ENCODE measurements at places on chromosomes 4 and X.

GRCh38 chr4:6889101-6889735, 20.4 kb upstream of the TBC1D14 start:
- DNase-seq: no peak

- no peak for DNase-seq
These were observed 12.7 kb downstream of the HPGDS start for GRCh38 chr4:94329933-94330332.

GRCh38 chr4:88957570-88957969, 99.4 kb downstream of the FAM13A start:
- DNase-seq: no peak

DNA sequence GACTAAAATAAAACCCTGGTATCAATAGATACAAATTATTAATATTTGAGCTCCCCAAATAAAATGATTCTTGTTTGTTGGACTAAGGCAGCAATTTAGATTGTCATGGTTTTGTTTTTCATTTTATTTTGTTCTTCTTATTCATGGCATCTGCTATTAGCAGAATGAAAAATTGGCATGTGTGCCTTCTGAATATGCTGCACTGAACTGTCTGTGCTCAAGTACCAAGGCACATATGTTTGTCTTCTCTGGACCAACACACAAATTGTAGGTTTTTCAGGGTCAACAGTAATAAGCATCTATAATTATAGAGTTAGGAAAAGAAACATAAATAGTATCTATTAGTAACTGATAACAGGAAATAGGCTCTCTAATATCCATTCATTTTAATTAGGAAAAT, 121.1 kb downstream of the BANK1 start:
- no peak for DNase-seq

GRCh38 chr4:137664046-137664387, 131.7 kb upstream of the PCDH18 start:
- no peak for DNase-seq

- peak; percentile 63 for DNase-seq
These were observed 1.7 kb downstream of the NSD2 start for GRCh38 chr4:1872870-1873269.

DNA sequence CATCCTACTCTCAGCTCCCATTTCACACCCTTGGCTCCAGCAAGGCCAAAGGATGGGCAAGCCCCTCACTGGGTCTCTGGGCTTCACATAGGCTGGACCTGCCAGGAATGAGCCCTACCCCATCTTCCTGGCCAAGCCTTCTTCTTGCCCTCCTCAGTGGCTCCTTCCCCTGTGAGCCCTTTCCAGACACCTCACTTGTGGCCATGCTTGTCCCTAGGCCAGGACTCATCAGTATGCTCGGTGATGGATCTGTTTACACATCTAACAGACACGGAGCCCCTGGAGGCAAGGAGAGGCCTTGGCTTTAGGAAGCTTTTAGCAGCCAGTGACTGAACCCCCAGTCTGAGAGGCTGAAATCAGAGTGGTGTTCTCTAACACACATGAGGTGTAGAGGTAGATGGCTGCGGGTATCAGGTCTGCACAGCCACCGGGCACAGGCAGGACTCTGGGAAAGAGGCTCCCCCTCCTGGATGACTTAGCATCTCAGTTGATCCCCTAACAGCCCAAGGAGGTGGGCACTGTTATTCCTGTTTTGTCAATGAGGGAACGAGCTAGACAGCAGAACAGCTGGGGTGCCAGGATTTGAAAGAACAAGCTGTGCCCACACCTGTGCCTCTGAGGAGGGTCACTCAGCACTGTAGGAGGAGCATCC, 44.8 kb downstream of the PPP2R2C start:
- no peak for DNase-seq

DNA sequence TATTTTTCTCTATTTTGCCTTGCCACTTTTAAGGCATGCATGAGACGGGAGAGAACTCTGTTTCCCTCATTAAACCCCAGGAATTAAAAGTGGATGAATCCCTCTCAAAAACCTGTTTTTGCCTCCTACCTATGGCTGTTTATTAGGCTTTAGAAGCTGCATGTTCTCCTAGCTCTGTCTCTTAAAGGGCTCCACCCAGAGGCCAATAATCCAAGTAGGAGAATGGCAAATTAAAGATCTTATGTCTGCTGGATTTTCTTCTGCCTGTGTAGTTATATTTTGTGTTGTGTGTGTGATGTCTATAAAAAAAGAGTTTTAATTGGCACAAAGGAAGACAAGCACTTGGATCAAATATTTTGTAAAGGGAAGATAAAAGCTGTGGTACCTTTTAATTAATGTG, 32.4 kb downstream of the MAGEC1 start:
- DNase-seq: no peak

- peak; percentile 3 for DNase-seq
These were observed 67.7 kb downstream of the SLC4A4 start for GRCh38 chr4:71406459-71406963.

DNA sequence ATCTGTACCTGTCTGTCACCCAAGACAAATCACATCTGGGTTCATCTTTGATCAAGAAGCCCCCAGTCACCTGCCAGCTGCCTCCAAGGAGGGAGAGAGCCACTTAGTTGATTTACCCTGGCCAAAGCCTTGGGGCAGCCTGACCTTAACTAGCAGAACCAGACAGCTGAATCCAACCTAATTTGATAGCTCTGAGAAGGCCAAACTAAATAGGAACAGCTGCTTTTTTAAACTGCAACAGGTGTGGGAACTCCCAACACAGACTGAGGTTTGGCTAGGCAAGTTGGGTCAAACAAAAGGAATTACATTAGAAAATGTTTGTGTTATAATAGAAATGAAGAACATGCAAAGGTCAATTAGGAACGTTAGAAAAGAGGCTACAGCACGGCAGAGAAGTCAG, 375.7 kb downstream of the NLGN4X start:
- no peak for DNase-seq

DNA sequence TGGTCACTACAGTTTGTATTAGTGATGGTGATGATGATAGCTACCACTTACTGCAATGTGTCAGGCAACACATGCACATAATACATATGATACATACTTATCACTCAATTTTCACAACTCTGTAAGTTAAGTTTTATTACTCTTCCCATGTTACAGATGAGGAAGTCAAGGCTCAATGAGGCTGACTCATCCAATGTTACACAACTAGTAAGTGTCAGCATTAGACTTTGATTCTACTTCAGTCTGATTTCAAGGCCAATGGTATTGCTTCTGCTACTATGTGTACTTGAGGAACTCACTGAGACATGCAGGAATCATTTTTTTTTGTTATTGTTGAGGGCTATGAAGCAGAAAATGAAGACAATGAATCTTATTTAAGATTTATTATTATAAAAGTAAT, 96.4 kb upstream of the TRPC5OS start:
- DNase-seq: no peak

GRCh38 chr4:7518871-7519637, 84.3 kb upstream of the PSAPL1 start:
- no peak for DNase-seq

DNA sequence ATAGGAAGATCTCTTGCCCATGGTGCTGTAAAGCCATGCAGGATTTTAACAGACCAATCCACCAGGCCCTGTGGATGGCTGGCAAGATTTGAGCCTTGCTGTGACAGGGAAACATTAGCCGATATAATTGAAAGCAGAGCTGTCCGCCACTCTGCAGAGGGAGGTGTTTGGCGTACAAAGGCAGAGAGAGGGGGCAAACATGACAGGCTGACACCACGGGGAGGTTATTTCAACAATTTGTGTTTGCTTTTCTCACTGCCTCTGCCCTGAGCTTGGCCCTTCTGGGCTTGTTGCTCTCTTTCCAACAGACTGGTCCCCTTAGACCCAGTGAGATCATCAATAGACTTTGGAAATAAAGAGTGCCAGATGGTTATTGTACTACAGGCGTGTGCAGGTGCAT, 59.4 kb downstream of the CLNK start:
- DNase-seq: no peak

GRCh38 chr4:133129237-133129636, 19.9 kb upstream of the PCDH10 start:
- DNase-seq: no peak

- no peak for DNase-seq
These were observed 89.2 kb downstream of the AFAP1 start for GRCh38 chr4:7850489-7850888.

DNA sequence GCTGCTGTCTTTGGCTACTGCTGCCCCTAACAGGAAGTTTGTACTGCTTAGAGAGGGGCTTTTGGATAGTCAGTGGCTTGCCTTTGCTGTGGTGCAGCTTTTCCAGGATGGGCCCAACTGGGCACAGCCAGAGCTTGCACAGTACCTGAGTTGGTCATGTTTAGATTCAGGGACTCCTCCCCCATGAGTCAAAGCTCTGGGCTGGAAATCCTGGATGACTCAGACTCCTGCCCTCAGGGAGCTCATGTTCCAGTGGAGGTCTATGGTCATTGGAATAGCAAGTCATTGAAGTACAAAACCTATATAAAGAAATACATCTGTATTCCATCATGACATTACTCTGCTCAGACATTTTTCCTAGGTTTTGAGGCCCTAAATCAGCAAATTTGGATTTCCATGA, 66.7 kb upstream of the PJA1 start:
- DNase-seq: no peak

DNA sequence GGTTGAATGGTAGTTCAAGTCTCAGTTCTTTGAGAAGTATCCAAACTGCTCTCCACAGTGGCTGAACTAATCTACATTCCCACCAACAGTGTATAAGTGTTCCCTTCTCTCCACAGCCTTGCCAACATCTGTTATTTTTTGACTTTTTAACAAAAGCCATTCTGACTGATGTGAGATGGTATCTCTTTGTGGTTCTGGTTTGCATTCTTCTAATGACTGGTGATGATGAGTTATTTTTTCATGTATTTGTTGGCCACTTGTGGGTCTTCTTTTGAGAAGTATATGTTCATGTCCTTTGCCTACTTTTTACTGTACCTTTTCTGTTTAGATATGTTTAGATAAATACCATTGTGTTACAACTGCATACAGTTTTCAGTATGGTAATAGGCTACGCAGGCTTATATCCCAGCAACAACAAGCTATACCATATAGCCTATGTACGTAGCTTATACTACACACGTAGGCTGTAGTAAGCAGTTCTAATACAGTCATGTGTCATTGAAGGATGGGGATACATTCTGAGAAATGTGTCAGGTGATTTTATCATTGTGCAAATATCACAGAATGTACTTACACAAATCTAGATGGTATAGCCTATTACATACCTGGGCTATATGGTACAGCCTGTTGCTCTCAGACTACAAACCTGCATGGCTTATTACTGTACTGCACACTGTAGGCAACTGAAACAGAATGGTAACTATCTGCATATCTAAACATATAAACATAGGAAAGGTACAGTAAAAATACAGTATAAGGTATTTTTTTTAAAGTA, 28.1 kb downstream of the KLHL8 start:
- DNase-seq: no peak

- no peak for DNase-seq
These were observed 82.1 kb downstream of the BCOR start for GRCh38 chrX:40015693-40016092.

- no peak for DNase-seq
These were observed 1850.2 kb upstream of the AGA start for GRCh38 chr4:179292468-179292867.

DNA sequence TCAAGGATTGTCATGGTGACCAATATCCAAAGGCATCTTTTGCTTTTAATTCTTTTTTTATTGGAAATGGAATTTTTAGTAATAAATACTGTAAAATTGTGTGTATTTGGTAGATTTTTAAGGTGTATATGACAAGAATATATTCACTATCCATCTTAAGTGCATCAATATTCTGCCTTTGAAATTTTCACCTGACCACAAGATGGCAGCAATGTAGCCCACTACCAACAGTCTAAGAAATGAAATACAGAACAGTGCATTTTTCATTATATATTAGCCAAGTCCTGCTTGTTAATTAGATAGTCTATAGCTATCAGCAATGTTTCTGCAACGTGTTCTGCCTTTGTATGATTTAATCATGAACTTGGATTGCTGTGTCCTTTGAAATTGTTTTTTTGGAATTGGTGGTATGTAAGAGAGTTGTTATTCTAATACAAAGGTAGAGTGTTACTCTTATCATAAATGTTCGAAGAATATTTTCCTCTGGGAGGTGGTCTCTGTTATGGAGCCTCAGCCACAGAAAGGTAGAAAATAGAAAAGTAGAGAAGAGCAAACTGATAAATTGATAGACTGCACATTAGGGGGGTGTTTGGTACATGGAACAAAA, 38.2 kb downstream of the HPGDS start:
- DNase-seq: peak; percentile 6

- DNase-seq: no peak
These were observed 13.6 kb upstream of the ABLIM2 start for GRCh38 chr4:8171984-8172924.

- no peak for DNase-seq
These were observed 52.2 kb downstream of the AFAP1 start for GRCh38 chr4:7887436-7887835.
